Right ventricle myocardium superior (tissue), 1 donor: ENCODE measurements at places on chromosomes 12 and 14. TPM values are rescaled to one million over a fixed set of nuclear protein-coding genes. Genes with fewer than 3 reads are reported as not detected.

TMEM229B gene
- total RNA-seq: 2.3 TPM

RARG gene
- 15.4 TPM for total RNA-seq

PAPLN gene
- 2.5 TPM for total RNA-seq

ARHGAP9 gene
- total RNA-seq: 4.1 TPM

DNA sequence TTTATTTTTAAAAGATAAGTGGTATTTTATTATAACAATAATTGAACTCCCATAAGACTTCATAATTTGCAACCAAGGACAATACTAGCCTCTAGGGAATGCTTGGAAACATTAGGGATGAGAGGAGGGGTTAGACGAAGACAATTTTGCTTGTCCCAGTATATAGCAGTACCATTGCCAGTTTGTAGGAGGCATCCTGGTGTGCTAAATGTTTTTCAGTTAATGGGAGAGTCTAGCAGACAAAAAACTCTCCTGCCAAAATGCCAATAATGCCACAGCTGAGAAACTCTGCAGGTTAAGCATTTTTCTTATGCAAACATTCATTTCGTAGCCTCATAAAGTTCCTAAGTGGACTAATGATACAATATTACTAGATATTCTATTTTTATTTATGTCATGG is 38.1 kb downstream of the RASSF9 start:
- no peak for DNase-seq

GRCh38 chr14:32552766-32553165 is 223.7 kb downstream of the AKAP6 start:
- no peak for DNase-seq

- DNase-seq: no peak
These were observed 296.7 kb downstream of the CEP128 start for GRCh38 chr14:80644826-80645225.

- no peak for DNase-seq
These were observed 16.3 kb downstream of the DYNC1H1 start for GRCh38 chr14:101980700-101981099.

- DNase-seq: no peak
These were observed 11.2 kb downstream of the TTC6 start for GRCh38 chr14:37606678-37607077.

DNA sequence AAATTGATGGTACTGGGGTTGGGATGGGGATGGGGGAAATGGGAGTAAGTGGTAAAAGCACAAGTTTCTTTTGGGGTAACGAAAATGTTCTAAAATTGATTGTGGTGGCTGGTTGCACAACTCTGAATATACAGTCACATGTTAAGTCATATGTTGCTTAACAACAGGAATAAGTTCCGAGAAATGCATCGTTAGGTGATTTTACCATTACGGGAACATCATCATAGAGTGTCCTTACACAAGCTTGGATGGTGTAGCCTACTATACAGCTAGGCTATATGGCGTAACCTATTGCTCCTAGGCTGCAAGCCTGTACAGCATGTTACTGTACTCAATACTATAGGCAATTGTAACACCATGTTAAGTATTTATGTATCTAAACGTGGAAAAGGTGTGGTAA is 31.0 kb downstream of the ITGA7 start:
- DNase-seq: no peak

DNA sequence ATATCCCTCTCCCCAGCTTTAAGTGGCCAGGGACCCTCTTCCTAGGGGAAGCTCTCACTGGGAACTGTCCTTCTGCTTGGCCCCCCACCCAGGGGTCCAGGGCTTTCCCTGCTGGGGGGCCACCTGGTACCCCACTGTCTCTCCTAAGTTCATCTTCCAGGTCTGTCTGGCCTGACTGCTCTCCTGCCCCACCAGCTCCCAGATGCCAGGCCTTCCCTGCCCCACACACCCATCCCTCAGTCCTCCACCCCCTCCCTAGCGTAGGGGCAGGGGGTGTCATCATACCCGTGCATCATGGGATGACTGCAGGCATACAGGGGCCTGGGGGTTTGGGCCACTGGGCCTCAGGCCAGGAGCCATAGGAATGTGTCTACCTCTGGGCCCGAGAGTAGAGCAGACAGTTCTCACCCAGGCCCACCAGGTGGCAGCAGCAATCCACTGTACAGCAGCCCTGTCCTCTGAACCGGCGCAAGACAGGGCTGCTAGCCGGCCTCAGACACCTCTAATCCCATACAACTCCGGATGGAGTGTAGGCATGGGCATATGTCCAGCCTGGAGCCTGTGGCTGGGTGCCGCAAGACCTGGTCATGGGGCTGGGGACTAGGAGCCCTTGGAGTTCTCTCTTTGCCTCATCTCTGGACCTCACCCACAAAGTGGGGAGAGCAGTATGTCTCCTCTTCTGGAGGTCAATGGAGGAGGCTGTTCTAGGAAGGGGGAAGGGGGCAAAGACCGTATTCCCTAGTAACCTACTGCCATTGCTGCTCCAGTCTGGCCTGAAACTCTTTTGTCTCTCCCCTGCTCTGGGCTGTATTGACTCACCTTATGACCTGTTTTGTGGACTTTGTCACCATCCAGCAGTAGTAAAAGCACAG is 10.0 kb upstream of the SMARCD1 start:
- DNase-seq: peak; percentile 89

DNA sequence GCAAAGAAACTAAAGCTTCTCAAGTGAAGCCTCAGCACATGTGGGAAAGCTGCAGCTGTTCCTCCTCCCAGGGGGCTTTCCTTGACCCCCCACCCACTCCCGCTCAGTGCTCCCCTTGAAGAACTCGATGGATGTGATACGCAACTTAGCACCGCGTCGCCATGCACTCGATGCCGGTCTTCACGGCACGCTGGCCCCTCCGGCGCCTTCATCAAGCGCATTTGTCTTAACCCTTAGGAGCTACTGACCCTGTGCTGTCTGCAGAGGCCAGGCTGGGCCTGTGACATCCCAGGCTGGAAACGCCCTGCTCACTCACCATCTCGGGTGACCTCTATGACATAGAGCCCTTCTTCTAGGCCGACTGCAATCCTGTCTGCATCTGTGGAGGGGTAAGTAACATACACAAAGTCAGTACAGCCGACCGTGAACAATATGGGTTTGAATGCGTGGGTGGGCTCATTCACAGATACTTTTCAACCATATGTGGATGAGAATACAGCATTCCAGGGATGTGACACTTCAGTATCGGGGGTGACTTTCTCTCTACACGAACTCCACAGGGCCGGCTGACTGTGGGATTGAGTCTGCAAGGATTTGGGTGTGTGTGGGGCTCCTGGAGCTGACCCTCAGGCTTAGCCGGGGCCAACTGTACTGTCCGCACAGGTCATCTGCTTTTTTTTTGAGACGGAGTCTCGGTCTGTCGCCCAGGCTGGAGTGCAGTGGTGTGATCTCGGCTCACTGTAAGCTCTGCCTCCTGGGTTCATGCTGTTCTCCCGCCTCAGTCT is 23.1 kb downstream of the AMN start:
- peak; percentile 31 for DNase-seq

GRCh38 chr12:55847033-55847432 is 4.3 kb upstream of the MMP19 start:
- DNase-seq: no peak

DNA sequence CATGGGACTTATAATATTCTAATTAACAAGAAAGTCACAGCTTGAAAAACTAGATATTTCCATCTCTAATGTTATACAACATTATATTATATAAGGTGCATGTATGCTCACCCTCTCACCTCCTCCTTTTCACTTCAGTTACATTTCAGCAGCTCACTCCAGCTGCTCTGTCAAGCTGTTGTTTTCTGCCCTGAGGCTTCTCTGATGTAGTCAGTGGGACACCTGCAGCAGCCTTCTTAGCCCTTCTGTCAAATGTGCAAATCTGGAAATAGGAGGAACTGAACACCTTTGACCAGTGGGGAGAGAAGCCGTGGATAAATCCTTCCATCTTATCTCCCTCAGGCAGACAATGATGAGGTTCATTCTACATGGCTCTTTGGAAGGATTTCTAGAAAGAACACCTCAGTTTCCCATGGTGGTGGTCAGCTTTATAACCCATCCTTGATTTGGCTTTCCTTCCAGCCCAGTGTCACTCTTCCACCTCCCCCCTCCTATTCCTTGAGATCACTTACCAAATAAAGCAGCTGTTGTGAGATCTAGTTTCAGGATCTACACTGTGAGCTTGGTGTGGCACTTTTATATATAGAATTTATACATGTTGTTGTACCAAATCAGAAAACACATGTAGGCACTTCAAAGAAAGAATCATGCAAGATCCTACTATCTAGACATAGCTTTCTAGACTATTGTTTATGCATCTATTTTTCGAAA is 79.6 kb upstream of the STK38L start:
- no peak for DNase-seq

DNA sequence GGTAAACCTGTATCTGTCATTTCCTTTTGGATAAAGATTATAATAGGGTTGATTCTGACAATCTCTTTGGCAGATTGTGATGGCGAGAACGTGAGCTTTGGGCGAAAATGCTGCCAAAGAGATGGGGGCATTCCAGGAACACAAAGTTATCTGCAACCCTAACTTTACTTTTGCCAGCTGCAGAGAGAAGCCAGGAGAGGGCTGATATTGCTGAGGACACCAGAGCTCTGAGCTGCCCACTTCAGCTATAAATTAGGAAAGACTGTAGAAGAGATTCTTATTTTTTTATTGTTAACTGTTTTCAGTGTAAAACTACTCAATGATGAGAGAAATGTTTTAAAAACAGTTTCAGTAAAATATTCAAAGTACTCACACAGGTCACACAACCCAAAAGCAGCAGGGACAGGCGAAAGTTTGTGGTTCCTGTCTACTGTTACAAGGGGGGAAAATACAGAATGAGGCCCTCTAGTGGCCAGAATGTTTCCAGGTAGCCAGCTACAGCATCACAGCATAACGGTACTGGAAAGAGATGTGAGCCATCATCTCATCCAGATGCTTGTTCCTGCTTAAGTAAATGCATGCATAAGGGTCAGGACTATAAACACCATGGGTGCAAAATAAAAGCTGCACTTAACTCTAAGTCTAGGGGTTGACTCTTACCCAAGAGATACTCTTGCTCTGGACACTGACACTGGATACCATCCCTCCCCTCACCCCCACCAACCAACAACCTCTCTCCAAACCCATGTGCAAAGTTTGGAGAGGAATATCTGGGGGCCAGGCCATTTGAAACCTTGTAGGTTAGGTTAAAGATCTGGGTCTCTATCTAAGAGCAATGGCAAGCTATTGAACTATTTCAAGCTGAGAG is 498.4 kb downstream of the RMST start:
- DNase-seq: no peak
